ENCODE measurements at places on chromosomes 16 and 17.
A peak's percentile ranks its signal among the peaks of the same experiment; 100 is the strongest.

DNA sequence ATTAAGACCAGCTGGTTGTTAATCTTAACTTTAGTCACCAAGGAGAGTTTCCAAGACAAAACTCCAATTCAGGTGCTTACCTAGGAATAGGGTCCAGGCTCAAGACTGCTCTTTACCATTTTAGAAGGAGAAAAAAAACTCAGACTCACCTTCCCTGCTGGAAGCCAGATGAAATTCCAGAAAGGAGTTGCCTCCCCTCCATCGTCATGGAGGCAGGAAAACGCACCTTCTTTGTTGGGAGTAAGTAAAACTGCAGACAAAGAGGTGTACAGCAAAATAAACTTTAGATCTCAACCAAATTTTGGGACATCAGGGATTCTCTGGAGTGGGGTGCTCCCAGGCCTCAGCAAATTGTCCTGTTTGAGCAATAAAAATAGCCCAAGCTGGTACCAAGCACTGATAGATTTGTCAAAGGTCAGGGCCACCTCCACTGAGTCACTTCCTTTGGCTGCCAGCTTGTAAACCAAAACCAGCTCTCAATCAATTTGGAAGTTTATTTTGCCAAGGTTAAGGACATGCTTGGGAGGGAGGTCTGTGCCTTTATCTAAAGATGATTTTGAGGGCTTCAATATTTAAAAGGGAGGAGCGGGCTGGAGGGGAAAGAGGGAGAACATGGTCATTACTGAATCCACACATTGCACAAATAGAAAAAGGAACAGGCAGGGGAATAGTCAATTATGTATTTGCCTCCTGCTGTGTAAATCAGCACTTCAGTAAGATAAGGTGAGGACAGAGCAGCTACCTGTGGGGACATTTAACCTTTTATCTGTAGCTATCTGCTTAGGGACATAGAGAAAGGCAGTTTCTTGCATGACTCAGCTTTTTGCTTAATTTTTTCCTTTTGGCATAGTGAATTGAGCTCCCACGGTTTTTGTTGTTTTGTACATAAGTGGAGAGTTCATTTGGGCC is 1.5 kb upstream of the ALDH3A2 start:
- DNase-seq = no peak

GRCh38 chr17:57424777-57425188 is 168.5 kb downstream of the MSI2 start:
- no peak for DNase-seq

GRCh38 chr17:1055751-1056645 is 59.1 kb downstream of the TIMM22 start:
- peak; percentile 61 for DNase-seq

DNA sequence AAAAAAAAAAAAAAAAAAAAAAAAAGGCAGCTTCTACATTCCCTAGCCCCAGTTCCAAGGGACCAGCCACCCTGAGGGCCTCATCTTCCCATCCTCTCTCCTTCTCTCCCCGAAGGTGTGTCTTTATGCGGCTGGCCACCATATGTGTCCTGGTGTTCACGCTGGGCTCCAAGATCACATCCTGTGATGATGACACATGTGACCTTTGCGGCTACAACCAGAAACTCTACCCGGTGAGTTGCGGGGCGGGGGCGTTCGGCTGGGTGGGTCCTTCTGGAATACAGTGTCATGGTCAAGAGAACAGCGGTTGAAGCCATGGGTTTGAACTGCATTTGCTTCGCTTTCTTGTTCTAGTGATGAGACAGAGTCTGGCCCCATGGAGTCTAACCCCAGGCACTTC is 22.6 kb upstream of the COQ7 start:
- no peak for DNase-seq

GRCh38 chr17:77736721-77737120 is 221.8 kb upstream of the TNRC6C start:
- DNase-seq = no peak

DNA sequence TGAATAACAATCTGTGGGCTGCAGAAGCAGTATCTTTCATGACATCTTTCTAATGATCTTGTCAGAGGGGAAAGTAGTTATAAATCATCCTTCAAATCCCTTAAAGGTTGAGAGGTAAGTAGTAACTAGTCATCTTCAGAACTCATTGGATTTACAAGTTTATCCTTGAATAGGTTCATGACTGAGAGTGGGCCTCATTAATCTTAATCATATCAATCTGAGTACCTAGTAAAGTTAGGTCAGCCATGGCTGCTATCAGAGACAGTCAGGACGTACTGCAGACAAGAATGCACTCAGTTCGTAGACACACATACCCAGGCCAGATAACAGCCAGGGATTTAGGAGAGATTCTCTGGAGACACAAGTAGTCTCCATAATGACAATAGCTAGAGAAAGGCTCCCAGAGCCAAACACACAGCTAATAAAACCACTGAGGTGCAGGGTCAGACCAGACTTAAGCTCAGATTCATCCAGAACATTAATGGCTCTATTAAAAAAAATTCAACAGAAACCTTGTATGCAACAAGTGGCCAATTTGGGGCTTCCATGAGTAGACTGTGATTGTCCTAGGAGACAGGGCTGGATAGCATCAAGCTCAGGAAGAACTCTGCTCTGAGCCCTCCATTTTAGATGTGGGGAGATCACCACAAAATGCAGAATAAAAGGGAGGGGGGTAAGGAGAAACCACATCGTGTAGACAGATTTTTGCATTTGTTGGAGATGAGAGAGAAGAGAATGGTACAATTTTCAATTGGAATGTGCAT is 65.8 kb downstream of the TBX4 start:
- DNase-seq = no peak

GRCh38 chr16:27258241-27258734 is 10.3 kb downstream of the NSMCE1 start:
- no peak for DNase-seq

DNA sequence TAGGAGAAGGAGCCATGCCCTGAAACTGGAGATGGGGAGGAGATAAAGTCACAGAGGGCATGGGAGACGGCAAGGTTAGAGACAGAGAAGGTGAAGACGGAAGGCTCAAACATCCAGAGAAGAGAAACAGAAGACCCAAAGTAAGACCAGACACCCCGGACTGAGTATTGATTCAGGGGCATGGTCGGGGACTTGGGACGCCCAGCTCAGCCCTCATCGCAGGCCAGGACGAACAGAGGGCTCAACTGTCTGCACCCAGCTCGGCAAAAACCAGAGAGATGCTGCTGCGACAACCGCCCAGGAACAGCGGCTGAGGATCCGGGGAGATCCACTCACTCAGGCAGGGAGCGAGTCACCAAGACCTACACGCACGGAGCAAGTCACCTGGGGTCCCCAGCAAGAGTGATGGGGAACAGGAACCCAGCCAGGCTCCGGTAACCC is 999 bp downstream of the XYLT1 start:
- DNase-seq = no peak

DNA sequence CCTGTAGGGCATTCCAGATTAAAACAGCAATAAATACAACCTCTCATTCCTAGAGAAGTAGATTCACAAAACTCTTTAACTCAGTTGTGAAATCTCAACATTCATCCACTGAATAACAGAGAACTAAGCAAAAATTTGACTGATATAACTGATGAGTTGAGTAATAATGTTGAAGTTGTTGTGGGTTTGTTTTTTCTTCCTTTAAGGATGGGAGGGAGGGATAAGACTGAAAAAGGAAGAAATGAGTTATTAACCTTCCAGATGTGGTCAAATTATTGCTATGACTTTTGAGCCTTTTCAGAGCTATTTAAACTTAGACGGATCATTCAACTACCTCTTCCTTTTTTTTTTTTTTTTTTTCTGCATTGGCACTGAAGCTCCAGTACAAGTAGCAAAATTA is 38.6 kb downstream of the SKAP1 start:
- DNase-seq = no peak

GRCh38 chr17:76772842-76773525 is 35.1 kb downstream of the MFSD11 start:
- DNase-seq = no peak

- DNase-seq = no peak
Observed at GRCh38 chr16:25692742-25693508, 1.2 kb downstream of the HS3ST4 start.

GRCh38 chr17:40134184-40134583 is 6.2 kb upstream of the CASC3 start:
- no peak for DNase-seq

GRCh38 chr16:69852815-69853214 is 90.7 kb downstream of the WWP2 start:
- DNase-seq = no peak

- DNase-seq = no peak
Observed at GRCh38 chr17:42001729-42002128, 15.5 kb downstream of the DNAJC7 start.

- no peak for DNase-seq
Observed at GRCh38 chr17:9218064-9218635, 196.8 kb downstream of the NTN1 start.

- DNase-seq = no peak
Observed at GRCh38 chr16:11655655-11656054, 12.6 kb upstream of the SNN start.

GRCh38 chr17:79441356-79442160 is 169.3 kb downstream of the RBFOX3 start:
- DNase-seq = peak; percentile 38

GRCh38 chr16:27421961-27422740 is 20.2 kb downstream of the IL21R start:
- DNase-seq = no peak

GRCh38 chr17:1362065-1362848 is 37.8 kb downstream of the YWHAE start:
- no peak for DNase-seq

DNA sequence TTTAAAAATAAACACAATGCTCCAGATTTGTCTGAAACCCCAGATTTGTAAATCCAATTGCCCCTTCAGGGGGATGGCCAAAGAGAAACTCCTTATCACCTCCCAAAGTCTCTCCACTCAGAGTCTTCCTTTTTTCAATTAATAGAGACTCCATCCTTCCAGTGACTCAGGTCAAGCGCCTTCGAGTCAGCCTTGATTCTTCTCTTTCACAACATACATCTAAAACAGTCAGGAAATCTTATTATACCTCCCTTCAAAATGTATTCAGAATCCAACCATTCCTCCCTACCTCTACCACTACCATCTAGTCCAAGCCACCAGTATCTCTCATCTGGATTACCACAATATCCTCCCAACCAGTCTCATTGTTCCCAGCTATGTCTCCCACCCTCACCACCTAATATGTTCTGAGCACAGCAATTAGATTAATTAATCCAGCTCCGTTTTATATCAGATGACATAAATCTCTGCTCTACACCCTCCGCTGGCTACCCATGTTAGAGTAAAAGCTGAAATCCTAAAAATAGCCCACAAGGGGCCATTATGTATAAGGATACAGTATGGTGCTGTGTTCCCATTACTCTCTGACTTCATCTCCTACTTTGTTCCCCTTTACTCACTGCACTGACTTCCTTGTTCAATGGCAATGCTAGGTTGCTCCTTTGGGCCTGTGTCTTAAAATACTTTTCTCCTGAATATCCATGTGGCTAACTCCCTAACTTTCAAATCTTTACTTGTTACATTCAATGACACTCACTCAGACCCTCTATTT is 11.8 kb downstream of the SIAH1 start:
- no peak for DNase-seq

GRCh38 chr17:77217123-77217522 is 76.4 kb downstream of the SEC14L1 start:
- no peak for DNase-seq

DNA sequence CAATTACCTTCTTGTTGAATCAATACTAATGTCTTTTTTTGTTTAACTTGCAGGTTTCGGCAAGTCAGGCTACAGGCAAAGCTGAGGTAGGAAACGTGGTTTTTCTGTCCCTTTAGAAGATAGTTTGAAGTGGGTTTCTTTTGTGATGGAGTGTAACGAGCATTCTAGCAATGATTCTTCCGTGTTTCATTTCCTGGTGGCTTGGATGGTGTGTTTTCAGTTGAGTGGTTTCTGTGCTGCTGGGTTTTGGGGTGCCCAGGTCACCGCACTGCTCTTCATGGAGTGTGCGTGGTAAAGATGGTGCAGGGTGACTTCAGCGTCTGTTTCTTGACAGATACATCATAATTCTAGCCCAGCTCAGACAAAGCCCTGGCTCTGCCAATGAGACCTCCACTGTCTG is 769.7 kb upstream of the EEF2KMT start:
- no peak for DNase-seq

GRCh38 chr16:63100082-63100481 is 1063.8 kb upstream of the CDH8 start:
- DNase-seq = no peak

- DNase-seq = no peak
Observed at GRCh38 chr16:54180421-54181359, 105.9 kb downstream of the IRX3 start.

DNA sequence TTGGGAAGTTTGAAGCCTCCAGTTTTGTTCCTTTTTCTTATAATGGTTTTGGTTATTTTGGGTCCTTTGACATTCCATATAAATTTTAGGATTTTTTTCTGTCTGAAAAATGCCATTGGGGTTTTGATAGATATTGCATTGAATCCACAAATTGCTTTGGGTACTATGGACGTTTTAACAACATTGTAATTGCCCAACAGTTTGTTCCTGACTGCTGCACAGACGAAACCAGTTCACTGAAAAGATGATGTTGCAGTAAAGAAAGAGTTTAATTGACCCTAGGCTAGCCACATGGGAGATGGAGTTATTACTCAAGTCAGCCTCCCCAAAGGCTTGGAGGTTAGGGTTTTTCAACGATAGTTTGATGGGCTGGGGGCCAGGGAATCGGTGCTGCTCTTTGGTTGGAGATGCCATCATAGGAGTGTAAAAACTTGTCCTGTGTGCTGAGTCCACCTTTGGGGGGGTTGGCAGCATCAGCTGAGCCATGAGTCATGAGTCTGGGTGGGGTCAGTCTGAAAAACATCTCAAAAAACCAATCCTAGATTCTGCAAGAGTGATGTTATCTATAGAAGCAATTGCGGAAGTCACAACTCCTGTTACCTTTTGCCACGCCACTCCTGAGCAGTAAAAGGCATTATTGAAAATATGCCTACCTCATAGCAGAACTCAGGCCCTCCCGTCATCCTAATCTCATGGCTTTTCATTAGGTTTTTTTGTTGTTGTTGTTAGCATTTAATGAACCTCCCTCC is 2.7 kb upstream of the PRSS41 start:
- no peak for DNase-seq

- no peak for DNase-seq
Observed at GRCh38 chr17:57578608-57579225, 166.4 kb downstream of the CCDC182 start.

Data from muscle of arm (tissue), 14 donors.